ENCODE measurements at places on chromosomes 4 and X.

DNA sequence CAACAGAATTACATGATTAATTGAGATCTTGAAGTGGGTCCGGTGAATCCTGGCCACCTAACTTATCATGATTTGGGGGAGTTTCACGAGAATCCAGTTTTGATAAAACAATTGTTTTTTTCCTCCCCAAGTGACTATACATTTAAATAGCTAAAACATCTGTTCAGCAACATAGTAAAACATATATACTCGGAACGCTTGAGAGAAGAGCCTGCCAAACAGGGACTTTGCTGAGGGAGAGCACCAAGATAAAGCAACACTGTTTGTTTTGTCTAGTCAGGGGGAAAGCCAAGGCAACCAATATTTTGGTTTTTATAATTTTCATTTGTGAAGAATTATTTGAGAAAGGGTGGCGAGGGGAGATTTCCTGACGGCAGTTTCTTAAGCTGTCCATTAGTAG, 381 bp downstream of the PHEX start:
- no peak for DNase-seq

- DNase-seq, result no peak
These were observed 10.7 kb upstream of the PDHA1 start for GRCh38 chrX:19332983-19333382.

- no peak for DNase-seq
These were observed 35.9 kb upstream of the CLCN4 start for GRCh38 chrX:10120828-10121227.

DNA sequence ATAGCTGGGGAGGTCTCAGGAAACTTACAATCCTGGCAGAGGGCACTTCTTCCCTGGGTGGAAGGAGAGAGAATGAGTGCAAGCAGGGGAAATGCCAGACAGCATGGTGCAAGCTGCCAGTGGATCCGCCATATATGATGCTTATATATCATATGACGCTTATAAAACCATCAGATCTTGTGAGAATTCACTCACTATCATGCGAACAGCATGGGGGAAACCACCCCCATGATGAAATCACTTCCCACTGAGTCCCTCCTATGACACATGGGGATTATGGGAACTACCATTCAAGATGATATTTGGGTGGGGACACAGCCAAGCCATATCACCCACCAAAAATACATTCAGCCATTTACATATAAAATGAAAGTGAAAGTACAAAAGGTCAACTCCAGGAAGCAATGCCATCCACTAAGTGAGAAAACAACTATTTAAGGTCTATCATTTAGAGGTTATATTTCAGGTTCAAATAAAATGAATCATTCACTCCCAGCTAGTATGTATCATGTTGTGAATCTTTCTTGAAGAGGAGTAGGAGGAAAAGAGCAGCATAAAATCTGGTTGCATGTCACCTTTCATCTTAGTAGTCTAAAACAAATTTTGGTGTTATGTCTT, 20.3 kb upstream of the DYNLT3 start:
- no peak for DNase-seq

DNA sequence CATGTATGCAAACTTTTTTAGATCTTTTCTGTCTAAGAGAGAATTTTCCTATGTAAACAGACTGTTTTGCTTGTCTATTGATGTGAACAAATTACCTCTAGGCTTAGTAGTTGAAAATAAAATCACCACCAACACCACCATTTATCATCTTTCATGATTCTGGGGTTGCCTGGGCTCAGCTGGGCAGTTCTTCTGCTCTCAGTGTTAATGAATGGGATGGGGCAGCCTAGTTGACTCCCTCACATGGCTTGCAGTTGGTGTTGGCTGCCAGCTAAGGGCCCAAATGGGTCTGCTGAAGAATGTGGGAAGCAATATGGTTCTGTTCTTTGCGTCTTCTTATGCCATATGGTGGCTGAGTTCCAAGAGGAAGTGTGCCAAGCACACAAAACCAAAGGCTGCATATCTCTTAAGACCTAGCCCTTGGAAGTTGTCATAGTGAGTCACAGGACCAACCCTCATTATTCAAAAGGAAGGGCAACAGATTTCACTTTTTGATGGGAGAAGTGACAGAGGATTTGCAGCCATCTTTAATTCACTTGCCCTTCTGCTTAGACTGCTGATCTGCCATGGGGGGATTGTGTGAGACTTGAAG, 17.9 kb downstream of the REELD1 start:
- DNase-seq, result peak; percentile 58

GRCh38 chr4:88230461-88230891, 53.9 kb downstream of the PPM1K start:
- DNase-seq, result no peak
